Stimulated activated CD4-positive, alpha-beta T cell treated with anti-CD3 and anti-CD28 coated beads, Interleukin-1b, Interleukin-23, amount 100 ng/mL, for 1 hour (primary cell): ENCODE measurements at places on chromosomes 5 and 9.

DNA sequence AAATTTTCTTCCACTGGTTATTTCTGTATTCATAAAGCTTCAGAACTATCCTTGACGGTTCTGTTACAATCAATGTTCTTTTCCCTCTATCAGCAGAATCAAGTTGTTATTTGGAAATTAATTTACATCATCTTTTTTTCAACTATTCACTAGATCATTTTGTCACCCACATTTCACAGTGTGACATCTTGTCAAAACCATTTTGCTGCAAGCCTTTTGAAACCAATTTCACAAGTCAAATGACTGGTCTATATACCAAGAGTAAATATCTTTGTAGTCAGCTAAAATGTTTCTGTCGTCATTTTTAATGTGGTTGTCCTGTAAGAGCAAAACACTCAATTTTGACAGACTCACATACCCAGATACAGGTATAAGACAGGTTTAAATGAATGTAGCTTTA lies 984.3 kb upstream of the TYRP1 start:
- no peak for DNase-seq

DNA sequence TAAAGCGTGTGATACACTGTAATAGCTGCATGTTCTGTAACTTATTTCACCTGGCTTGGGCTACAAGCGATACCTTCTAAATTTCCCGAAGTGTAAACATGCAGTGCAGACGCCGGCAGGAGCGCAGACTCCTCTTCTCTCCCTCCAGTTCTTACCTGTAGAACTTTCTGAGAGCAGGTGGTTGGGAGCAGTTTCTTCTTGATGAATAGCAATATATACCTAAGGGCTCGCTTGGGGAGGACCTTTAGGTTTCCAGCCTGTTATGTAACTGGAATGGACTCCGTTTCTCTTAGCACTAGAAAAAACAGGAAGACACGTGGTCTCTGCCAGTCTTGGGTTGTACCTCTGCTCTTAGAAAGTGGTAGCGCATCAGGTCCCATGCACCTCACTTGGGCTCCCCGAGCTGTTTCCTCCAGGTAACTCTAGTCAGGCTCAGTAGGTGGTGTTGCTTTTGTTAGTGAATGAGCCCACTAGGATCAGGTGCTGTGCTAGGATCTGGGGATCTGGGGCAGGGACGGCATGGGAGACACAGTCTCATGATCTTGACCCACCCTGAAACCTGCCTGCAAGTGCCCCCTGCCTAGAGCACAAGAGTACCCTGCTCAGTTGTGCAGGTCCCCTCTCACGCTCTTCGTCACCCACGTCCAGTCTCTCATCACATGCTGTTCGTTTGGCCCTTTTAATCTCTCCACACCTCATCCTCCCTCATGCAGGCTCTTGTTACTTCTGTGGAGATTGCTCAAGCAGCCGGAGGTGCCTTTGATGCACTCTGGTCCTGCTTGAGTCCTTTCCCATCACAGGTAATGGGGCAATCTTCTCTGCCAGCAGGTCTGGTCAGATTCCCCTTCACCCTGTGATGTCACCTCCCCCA lies 2.8 kb downstream of the TENT4A start:
- no peak for DNase-seq

GRCh38 chr5:180816608-180817534 lies 14.3 kb upstream of the MGAT1 start:
- DNase-seq: no peak

- DNase-seq: no peak
Observed at GRCh38 chr5:89444088-89444487, 561.1 kb upstream of the MEF2C start.

DNA sequence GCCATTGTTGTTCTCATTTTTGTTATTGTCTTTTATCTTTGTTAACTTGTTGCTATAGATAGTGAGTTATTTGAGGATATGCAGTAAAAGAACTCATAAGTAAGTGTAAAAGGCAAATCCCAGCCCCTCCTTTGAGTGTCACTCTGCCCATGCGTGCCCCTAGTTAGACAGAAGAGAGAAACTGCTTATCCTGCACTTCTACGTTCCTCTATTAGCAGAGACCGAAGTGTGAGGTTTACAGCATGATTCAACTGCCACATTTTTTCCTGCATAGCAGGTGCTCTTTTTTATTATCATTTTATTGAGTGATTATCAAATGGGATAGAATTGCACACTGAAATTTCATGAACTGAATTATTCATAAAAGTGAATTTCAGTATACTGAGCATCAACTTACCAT lies 12.0 kb upstream of the DNAH5 start:
- no peak for DNase-seq

DNA sequence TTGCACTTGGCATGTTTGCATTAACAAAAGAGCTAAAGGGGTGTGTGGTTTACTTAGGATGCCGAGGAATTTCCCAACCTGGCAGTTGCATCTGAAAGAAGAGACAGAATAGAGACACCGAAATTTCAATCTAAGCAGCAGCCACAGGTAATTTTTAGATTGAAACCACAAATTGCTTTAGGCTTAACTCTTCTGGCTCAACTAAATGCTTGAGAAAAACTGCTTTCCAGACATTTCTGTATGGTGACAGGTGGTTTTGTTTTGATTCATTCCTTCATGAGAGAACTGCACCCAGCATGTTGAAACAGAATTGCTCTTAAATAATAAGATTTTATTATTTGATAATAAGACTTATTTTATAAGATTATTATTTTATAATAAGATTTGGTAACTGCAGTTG lies 21.5 kb downstream of the SECISBP2 start:
- no peak for DNase-seq

GRCh38 chr5:9562141-9562540 lies 16.3 kb upstream of the SEMA5A start:
- DNase-seq: no peak

GRCh38 chr5:150778517-150779396 lies at the start of gene SMIM3:
Gene SMIM3, plus strand, starts transcription at chr5:150778757. Its CDS starts 16,684 bp downstream, at chr5:150795441.
- peak; percentile 42 for DNase-seq

- DNase-seq: no peak
Observed at GRCh38 chr5:146645342-146645741, 129.4 kb upstream of the GPR151 start.

- no peak for DNase-seq
Observed at GRCh38 chr9:101737705-101738565, 512 bp downstream of the GRIN3A start.

DNA sequence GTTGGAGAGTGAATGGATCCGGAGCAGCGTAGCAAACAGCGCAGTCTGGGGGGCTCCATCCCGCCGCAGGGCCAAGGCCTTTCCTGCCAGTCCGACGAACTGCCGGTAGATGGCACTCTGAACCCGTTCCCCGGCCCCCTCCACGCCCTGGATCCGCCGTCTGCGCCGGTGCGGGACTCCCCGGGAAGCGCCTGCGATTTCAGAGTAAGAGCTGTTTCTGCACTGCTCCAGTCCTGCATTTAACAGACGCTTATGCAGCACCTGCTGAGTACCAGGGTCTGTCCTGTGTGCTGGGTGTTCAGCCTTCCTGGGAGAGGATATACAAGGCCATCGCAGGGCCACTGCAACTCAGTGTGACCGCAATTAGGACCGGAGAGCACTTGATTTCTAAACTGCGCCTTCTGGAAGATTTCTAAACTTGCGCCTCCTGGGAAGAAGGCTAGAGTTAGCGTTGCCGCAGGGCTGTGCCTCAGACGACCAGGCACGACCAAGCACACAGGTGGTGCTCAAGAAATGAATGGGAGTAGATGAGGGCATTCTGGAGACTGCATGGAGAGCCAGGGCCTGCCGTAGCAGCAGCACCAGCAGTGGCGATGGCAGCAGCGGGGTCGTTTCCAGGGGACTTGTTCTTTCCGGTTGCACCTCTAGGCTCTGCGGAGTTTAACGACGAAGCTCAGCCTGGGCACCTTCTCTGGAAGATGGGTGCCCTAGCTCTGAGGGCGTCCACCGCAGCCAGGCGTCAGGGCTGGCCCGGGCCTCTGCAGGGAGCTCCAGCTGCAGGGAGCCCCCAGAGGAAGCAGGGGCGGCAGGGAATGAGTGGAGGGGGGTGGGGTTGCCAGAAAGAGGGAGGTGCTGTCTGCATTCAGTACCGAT lies 14.3 kb upstream of the TIFAB start:
- DNase-seq: no peak

DNA sequence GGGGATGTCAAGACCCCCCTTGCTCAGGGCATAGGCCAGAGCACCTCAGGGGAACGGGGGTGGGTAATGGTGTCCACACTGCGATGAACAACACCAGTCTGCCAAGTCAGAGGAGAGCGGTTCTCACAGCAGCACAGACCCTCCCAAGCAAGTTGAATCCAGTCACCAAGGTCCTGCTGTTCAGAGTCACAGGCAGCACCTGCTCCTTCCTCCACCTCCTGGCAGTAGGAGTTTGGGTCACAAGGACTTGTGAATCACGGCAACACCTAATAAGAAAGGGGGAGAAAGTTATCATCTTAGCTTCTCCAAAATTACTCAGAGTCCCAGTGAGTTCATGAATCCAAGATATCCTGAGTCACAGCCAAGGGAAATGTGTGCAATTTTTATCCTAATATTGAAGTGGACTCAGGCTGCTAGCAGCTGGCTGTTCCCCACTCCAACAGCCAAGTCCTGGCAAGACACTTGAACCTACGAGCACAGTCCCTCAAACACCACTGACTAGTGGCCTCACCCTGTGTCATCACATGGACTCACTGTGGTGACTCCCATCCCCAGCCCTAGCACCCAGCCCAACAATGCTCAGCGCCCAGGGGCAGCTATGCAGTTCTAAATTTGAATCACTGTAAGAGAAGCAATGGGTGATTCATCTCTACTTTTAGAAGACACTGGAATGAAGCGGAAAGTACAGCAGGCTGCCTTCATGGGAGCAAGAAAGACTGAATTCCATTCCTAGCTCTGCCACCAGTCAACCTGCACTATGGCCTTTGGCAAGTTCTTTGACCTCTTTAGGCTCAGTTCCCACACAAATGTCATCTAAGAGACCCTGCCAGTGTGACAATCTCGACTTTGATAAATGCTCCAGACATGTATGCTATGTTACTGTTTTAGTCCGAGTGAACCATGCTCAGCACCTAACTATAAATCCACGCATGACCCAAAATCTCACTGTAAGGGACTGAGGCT lies 113.7 kb downstream of the KLHL3 start:
- DNase-seq: no peak
